ENCODE measurements at places on chromosomes 2 and 18.

- DNase-seq: no peak
Measured at GRCh38 chr2:180677200-180677599, 303.2 kb upstream of the UBE2E3 start.

- DNase-seq: no peak
Measured at GRCh38 chr2:203360833-203361430, 32.7 kb downstream of the ABI2 start.

- no peak for DNase-seq
Measured at GRCh38 chr18:2840521-2840920, 6.3 kb upstream of the EMILIN2 start.

DNA sequence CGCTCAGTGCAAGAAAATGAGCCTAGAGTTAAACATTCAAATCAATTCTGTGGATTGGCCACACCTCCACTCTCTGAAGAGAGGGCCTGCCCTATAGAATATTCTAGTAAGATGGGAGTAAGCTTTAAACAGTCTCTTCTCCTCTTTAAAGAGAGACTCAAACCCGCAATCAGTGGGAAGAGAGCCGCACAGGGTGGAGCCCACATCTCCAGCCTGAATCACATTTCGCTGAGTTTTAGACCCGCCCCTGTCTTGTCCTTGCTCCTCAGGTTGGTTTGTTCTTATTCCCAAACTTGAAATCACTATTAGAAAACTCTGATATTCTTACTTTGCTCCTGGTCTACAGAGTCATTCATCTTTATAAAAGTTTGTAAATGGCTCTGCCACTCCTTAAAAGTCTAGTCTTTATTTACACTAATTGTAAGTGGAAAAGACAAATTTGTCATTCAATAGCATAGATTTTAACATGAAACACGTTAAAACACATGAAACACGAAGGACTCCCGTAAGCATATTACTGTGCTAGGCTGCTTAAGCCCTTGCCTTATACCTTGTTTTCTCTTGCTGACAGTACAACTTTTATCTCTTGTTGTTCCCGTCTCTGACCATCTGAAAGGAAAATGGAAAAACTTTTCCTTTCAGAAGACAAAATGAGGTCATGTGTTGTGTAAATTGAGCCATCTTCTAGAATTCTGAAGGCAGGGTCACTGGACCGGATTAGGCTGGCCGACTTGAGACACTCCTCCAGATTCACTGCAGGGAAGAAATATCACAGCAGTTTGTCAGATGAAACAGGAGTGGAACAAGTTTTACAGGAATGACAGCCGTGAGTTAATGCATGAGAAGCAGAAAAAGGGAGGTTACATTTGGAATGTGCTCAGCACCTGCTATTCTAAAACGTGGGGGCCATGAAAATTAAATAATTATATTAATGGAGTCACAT, 5.6 kb downstream of the DSC1 start:
- DNase-seq: no peak

- DNase-seq: no peak
Measured at GRCh38 chr2:226600802-226601201, 198.8 kb downstream of the IRS1 start.

GRCh38 chr2:235678712-235679111, 184.9 kb downstream of the AGAP1 start:
- DNase-seq: no peak

DNA sequence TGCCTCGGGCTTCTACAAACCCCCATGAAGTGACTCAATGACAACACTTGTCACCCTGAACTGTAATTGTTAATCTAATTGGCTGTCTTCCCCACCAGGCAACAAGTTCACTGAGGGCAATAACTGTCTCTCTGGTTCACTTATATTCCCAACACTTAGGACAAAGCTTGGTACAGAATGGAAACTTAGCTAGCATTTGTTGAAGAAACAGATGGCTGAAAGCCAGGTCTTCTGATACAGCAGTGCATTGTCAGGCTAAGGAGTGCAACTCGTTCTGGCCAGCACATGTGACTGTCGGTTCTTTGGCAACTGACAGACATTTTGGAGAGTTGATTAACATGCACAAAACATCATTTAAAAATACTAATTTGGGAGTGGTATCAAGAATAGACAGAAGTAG, 14.6 kb upstream of the DNAJC27 start:
- DNase-seq: no peak

DNA sequence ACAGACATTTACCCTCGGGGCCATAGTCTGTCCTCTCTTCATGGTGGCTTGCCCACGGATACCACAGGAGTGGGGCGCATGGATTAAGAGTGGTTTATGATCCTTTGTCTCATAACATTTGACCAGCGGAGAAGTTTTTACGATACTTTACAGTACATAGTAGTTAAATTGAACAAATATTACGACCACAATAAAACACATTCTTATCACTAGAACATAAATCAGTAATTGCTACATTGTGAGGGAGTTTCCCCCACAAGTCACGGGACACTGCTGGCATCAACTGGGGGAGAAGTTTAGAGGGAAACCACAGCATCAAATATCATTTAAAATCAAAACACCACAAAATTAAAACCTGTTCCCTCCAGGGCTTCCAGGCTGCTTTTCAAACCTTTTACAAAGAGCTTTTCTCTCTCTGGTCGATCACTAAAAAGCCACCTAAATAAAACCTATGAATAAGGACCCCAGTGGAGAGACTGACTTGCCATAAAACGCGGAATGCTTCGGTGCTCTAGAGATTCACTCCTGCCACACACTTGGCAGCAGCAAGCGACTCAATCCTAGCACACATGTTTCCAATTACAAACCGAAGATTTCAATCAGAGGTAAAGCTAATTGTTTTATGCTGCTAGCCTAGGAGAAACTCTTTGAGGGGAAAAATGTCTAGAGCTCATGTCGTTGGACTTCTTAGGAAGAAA, 173.7 kb upstream of the HNRNPA3 start:
- no peak for DNase-seq

DNA sequence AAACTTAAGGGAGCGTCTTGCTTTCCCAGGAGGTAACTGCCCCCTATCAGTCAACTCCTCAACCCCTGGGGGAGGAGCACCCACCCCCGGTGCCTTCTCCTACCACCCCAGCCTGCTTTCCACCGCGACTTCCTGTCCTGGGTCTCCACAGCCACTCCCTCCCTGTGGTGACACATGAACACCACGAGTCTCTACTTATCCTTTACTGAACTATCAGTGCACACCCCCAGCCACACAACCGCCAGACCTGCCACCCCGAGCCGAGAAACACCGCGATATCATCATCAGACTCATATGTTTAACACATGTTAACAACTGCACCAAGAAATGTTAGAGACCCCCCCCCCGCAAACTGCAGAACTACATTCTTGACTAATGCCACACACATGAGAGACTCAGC, 43.3 kb downstream of the LONRF2 start:
- DNase-seq: no peak

DNA sequence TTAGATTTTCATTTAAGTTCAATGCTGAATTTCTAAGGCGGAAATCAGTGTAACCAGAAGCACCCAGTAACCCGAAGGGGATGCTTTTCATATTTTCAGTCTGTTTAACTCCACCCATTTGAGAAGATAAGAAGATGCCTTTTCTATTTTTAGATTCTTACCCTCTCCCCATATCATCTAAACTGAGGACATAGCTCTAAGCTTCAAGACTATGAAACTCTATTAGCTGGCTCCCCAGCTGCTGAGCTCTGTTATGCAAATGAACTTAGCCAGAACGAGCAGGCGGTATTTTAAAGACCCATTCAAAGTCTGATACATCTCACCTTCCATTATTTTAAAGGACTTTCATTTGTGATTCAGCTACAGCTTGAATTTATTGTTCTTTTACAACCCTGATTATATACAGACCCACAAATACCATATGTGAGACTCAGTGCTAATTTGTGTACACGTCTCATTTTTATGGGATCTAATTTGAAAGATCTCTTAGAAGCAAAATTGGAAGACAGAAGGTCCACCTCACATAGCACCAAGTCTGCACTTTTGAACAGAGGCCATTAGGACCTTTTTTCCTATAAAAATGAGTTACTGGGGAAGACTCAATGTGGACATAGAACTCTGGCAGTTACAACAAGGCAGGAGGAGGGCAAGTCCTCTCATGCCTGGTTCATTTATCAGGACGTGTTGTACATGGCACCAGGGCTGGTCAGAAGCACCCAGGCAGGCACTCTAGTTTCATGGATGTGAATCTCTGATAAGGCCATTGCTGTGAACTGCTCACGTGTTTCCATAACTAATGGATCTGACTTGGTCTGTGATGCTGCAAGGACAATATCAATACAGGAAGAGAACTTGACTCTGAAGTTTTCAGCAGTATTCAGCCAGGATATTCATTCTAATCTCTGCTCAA, 16.3 kb downstream of the CDC42EP3 start:
- DNase-seq: no peak

DNA sequence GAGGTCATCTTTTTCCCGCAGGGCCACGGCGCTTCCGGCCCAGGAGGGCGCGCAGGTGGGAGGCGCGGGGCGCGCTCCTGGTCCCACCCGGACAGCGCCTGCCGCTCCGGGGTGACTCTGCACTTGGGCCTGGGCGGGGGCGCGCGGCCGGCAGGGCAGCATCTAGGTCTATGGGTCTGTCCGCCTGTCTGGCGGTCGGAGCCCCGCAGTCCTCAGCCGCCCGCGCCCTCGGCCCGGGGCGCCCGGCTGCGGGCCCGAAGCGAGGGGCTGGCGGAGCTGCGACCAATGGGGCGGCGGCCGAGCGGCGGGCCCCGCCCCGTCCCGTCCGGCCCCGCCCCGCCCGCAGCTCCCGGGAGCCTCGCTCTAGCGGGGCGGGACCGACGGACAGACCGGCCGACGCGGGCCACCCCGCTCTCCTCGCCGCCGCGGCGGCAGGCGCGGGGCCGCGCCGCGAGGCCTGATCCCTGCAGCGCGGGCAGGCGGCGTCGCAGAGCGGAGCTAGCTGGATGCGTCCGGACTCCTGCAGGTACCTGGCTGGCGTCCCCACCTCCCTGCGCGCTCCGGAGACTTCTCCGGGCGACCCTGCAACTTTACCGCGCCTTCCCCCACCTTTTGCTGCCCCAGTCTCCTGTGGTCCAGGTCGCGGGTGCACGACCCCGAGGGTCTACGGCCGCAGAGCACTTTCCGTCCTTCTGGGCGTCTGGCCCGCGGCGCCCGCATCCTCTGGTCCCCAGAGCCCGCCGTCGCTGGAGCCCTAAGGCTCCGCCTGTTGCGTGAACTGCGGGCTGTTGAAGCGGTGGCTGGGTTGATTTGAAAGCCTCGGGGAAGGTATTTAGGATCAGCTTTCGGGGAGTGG, at the start of gene KCNS3:
KCNS3 (plus strand) TSS at position 387 of the 856 bp plus-strand sequence. CDS start 52,342 bp downstream, outside the sequence.
- no peak for DNase-seq

DNA sequence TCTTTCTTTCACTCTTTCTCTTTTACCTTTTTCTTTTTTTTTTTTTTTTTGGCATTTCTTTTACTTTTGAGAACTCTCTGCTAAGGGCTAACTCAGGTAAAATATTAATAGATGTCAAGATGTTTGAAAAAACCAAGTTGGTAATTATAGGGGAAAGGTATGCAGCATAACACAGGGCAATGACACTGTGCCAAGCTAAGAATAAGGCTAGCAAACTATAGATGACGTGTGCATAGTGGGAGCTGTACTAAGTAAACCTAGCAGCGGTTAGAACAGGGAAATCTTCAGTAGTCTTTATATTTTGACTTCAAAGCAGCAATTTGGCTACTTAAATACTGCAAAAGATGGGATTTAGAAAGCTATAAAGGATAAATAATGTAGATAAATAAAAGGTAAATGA, 415.4 kb upstream of the RGPD4 start:
- no peak for DNase-seq

GRCh38 chr18:79786786-79787526, 10.8 kb upstream of the KCNG2 start:
- peak; percentile 59 for DNase-seq

DNA sequence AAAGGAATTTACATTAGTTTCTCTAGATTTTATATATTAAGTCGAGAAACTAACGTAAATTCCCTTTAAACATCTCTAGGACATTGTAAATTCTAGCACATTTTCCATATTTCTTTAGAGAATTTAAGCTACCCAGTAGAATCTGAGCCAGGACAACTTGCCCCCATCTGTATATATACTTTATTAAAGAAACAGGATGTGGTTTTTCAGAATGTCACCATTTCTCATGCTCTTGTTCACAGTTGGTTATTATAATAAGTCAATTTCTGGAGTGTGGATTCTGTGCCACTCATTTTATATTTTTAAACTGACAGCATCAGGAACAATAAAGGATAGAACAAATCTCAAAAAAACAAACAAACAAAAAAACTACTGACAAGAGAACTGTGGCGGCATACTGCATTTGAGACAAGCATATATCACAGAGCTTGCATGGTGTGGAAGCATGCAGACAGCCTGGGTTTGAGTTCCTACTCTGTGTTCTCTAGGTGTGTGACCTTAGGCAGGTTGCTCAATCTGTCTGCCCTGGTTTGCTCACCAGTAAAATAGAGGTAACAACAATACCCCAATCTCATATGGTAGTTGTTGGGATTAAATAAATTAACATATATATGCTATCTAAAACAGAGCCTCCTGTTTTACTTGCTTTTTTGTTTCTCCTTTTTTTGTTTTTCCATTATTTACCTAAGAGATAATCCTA, 61.4 kb upstream of the DNER start:
- DNase-seq: no peak

DNA sequence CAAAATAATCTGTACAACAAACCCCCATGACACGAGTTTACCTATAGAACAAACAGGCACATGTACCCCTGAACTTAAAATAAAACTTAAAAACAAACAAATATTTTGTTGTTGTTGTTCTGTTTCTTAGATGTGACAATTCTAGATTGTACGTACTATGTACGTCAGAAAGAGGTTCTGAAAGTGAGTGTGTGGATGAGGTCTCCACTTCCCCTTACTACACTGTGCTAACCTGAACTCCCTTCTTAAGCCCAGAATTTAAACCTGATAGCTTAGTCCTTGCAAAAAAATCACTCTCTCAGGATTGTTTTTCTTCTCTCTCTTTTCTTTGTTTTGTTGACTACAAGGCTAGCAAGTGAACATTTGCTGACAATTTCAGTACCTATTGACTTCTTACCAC, 581.6 kb downstream of the LRRTM4 start:
- no peak for DNase-seq

GRCh38 chr18:12282442-12283039, 25.5 kb upstream of the TUBB6 start:
- DNase-seq: no peak

GRCh38 chr2:131156452-131157149, 51.5 kb downstream of the PLEKHB2 start:
- DNase-seq: no peak

GRCh38 chr18:51009072-51009471, 20.9 kb upstream of the SMAD4 start:
- peak; percentile 45 for DNase-seq

DNA sequence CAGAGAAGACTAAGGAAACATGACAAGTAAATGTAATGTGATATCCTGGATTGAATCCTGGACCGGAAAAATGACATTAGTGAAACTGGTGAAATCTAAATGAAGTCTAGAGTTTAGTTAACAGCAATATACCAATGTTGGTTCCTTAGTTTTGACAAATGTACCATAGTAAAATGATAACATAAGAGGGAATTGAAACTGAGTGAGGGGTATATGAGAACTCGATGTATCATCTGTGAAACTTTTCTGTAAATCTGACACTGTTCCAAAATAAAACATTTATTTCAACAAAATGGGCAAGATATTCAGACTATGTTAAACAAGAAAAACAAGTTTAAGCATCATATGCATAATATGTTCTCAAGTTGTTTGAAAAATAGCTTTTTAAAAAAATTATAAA, 63.8 kb downstream of the OLA1 start:
- DNase-seq: no peak
